ENCODE measurements at places on chromosomes 16 and 17. TPM values are rescaled to one million over a fixed set of nuclear protein-coding genes. Genes with fewer than 3 reads are reported as not detected.

The FBXW10 gene
- total RNA-seq = not detected

- DNase-seq = no peak
Measured at GRCh38 chr17:13590441-13590840, 11.3 kb downstream of the HS3ST3A1 start.

- DNase-seq = no peak
Measured at GRCh38 chr17:20074489-20074888, 65.3 kb downstream of the SPECC1 start.

- no peak for DNase-seq
Measured at GRCh38 chr17:6072157-6072556, 2.0 kb downstream of the WSCD1 start.

The NPIPB9 gene
- total RNA-seq = 6.6 TPM

The TM4SF5 gene
- total RNA-seq = not detected

The CHST6 gene
- total RNA-seq = not detected

The KRT32 gene
- total RNA-seq = not detected

GRCh38 chr17:13650096-13650675 is 48.5 kb upstream of the HS3ST3A1 start:
- DNase-seq = no peak

DNA sequence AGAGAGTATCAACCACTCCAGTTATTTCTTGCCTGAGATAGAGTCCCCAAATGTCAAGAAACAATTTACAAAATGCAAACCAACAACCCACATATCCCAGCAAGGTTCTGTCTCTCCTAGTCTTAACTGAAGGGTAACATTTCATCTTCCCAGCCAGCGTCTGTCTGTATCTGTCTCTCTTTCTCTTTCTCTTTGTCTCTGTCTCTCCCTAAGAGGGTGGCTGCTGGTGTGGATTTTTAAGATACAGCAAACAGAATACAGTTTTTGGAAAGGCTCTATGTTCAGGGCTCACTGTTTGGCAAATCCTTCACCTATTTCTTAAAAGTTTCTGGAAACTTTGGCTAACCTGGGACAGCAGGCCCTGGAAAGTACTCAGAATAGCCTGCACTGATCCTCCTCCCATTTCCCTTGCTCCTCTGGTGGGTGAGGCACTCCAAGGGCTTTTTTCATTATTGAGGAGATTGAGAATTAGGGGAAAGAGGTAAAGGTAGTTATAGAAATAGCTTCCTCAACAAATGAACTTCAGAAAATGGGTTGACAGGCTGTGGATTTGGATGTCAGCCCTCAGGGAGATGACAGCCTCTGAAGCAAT is 6.2 kb downstream of the HOXB4 start:
- DNase-seq = no peak

GRCh38 chr16:8921347-8921984 is 39.3 kb downstream of the LITAFD start:
- DNase-seq = no peak

DNA sequence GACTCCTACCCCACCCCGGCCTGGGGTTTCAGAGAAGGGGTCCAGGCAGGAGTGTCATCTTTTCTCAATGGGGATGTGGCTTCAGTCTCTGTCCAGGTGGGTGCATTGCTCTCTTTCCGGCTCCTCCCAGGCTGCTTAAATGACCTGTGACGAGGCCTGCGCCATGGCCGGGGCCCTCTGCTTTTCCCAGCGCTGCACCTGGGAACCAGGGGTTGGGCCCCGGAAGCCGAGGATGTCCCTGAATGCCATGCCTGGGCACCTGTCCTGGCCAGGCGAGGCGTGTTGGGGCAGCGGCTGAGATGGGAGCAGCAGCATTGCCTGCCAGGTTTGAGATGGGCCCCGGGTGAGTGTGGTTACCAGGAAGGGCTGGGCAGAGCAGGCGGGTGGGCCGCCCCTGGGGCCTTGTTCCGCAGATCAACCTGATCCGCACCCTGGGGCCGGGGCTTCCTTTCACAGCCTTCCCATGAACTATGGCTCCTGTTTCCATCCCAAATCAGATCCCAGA is 147.4 kb downstream of the SEC14L1 start:
- peak; percentile 61 for DNase-seq

The TEX19 gene
- total RNA-seq = not detected
